ENCODE measurements at places on chromosomes 12 and 14.

- no peak for DNase-seq
These were observed 23.0 kb upstream of the BATF start for GRCh38 chr14:75499084-75499875.

DNA sequence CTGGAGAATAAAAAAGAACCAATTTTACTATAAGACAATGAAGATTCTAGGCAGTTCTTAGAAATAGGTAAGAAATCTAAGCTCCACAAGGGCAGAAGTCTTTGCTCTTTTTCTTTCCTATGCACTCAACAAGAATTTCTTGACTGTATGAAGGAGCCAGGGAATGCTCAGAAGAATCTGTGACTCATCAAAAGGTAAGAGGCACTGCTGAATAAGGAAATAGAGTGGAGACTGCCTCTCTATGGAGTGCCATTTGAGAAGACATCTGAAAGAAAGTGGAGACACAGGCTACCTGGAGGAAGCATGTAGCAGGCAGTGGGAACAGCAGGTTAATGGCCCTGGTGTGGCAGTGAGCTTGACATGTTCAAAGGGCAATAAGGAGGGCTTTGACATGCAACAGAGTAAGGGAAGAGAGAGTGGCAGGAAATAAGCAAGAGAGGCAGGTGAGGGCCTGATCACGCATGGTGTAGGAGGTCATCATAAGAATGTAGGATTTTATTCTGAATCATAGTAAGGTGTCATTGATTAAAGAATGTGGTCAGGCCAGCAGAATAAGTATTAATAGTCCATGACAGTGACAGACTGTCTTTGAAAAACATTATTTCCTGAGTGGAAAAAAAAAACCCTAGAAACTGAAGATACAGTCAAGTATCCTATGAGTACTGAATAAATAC is 446.7 kb upstream of the GARIN6 start:
- no peak for DNase-seq

DNA sequence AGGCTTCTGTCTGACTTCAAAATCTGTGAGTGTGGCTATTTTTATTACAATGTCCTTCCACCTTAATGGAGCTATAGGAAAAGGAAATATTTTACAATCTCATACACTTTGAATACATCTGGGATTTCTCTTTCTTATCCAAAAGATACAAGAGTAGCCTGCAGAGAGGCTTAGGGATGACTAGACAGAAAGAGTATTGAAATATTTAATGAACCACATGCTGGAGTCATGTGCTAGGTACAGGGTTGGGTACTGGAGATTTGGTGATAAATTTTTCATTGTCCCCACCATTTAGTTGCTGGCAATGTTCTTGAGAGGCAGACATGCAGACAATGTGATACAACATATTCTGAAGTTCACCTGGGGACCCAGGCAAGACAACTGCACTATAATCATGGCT is 126.0 kb downstream of the PPFIA2 start:
- no peak for DNase-seq

DNA sequence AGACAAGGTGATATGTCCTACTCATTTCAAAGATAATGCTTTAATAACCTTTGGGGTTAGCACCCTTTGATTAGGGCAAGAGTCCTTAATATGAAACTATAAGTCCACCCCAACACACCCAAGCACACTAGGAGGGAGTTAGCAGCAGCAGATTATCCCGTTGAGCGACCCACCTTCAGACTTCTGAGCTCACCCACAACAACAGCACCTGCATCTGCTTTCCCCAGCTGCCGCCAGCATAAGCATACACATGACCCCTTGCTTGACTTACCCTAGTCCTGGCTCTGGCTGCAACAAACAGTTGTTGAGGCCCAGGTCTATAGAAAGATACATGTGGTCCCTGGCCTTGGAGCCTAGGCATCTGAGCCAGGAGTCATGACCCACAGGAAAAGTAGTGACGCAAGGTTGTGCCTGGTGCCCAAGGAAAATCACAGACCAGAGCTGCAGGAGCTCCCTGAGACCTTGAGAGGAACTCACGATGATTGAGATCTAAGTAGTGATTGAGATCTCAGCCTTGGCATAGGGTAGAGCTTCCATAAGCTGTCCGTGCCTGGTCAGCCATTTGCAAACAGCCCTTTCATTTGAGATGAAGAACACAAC is 19.0 kb downstream of the ZDHHC22 start:
- no peak for DNase-seq

Data from NB4 (cell line).